ENCODE measurements at places on chromosomes 1 and 21.

DNA sequence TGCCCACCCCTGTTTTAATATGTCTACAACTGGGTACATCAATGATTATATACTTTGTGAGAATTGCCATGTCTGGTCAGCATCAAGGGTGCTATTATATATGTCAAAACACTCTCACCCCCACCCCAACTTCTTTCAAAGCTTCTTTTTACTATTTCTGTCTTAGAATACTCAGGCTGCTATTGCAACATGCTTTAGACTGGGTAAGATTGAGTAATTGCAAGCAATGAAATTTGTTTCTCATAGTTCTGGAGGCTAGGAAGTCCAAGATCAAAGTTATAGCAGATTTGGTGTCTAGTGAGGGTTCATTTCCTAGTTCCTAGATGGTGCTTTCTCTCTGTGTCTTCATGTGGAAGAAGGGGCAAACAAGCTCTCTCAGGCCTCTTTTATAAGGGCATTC is 100.5 kb upstream of the KCNK1 start:
- DNase-seq: no peak

GRCh38 chr1:202184750-202185460 is 8.7 kb upstream of the LGR6 start:
- DNase-seq: peak; percentile 50

- peak; percentile 65 for DNase-seq
Observed at GRCh38 chr1:119968068-119968492, 71.8 kb upstream of the ADAM30 start.

GRCh38 chr1:234502785-234503184 is 23.8 kb upstream of the TARBP1 start:
- DNase-seq: no peak

DNA sequence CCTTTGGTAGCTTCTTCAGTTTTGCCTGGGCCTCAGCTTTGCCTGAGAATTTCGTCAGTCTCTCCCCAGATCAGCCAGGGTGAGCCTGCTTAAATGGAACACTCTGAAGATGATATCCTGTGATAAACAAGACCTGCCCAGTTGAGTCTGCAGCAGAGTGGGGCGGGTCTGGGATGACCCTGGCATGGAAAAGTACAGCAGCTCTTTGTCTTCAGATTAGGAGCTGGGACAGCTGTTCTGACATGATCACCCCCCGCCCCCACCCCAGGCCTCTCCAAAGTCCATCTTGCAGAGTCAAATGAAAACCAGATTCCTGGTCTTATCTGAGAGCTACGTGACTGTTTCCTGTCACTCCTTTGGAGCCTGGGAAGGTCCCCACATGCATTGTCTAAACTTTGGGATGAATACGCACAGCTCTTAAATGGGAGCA is 2.2 kb upstream of the TMEM51 start:
- DNase-seq: no peak

DNA sequence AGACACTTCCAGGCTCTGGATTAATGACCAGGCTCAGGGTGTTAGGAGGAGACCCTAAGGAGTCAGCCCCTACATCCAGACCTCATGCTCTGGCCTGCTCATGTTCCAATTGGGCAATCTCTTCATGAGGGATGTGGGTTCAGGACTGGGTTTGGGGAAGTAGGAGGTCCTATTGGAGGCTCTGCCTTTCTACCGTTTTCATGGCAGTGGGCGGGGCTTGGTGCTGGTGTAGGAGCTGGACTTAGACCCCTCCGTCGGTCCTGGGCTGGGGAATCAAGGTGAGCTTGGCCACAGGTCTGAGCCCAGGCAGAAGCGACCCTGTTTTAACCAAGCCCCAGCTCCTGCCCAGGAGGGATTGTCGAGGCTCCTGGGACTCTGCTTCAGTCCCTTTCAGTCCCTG is 123.4 kb downstream of the PRDM16 start:
- DNase-seq: no peak

DNA sequence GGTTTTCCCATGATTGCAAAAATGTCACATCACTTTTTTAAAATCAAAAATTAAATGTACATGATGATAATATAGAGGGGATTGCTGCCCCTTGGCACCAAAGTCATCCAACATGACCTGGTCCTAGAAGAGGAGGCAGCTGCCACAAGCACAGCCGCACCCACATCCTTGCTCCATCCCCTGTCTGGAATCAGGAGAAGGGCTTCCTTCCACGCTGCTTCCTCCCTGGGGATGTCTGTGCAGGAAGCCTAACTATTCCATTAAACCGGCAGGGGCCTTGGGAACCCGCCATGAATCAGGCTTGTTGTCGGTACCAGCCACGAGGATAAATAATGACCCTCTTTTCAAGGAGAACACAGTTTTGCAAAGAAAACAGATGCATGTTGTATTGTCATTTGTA is 68.7 kb upstream of the AJAP1 start:
- DNase-seq: no peak

DNA sequence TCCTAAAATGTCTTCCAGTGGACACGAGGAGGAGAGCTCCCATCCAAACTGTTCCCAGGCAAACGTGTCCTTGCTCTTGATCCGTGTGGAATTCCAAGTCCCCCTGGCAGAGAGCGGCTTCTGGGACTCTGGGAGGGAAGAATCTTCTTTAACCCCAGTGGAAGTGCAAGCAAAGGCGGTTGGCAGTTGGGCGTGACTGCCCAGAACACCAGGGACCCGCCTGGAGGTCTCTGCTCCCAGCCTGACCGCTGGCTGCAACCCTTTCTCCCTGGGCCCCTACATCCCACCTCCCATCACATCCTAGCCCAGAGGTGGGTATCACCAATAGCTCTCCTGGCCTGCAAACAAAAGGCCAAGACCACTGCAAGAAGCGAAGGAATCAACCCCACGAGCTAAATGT is 17.8 kb downstream of the CASZ1 start:
- no peak for DNase-seq

- DNase-seq: no peak
Observed at GRCh38 chr1:205554026-205554811, 49.8 kb downstream of the CDK18 start.

- DNase-seq: no peak
Observed at GRCh38 chr1:100448366-100448765, 89.6 kb upstream of the GPR88 start.

All from stimulated activated CD4-positive, alpha-beta T cell treated with anti-CD3 and anti-CD28 coated beads, Interleukin-1b, Interleukin-23, amount 100 ng/mL, for 1 hour (primary cell).